ENCODE measurements at places on chromosomes 12 and 14.

GRCh38 chr12:77352946-77353345 is 287.6 kb upstream of the E2F7 start:
- no peak for DNase-seq

GRCh38 chr14:71309756-71310155 is 402.5 kb downstream of the PCNX1 start:
- no peak for DNase-seq

DNA sequence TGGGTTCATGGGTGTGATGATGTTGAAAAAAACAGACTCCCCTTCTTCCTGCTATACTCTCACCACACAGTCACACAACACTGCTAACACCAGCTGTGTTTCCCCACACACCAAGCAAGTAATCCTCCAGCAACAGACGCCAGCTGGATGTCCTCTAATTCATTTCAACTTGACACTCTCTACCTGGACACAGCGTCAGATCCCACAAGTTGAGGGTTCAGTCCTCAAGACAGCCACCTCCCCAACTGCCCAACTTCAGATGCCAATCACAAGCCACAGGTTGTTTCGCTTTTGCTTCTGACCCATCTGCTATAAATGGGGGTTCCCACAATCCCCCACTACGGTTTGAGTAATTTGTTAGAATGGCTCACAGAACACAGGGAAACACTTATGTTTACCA is 49.3 kb downstream of the TMEM30B start:
- DNase-seq: no peak

- no peak for DNase-seq
Observed at GRCh38 chr12:100279607-100280244, 12.7 kb downstream of the SCYL2 start.

DNA sequence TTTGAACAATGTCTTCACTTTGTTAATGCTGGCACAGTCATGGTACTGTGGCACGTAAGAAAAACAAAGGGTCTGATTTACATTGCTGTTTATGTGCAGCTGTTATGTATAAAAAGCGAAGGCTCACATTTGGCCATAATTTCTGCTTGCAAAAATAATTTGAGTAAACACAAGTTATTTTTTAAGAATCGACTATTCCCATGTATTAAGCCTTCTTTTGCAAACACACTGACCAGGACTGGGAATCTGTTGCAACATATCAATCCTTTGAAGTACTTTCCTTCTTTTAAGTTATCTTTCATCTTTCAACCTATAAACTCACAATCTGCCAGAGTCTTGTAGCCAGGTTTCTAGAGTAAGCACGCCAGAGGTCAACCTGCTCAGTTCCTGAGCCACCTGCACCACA is 145.4 kb upstream of the BMP4 start:
- DNase-seq: no peak

GRCh38 chr14:77582511-77582910 is 33.9 kb downstream of the SPTLC2 start:
- DNase-seq: no peak

DNA sequence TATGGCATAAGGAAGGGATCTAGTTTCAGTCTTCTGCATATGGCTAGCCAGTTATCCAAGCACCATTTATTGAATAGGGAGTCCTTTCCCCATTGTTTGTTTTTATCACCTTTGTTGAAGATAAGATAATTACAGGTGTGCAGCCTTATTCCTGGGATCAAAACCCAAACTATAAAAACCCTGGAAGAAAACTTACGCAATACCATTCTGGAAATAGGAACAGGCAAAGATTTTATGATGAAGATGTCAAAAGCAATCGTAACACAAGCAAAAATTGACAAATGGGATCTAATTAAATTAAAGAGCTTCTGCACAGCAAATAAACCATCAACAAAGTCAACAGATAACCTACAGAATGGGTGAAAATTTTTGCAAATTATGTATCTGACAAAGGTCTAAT is 128.5 kb upstream of the DCN start:
- DNase-seq: no peak

GRCh38 chr14:47120645-47121044 is 469.1 kb upstream of the RPL10L start:
- no peak for DNase-seq

GRCh38 chr14:105472486-105472991 is 2.1 kb upstream of the CRIP2 start:
- DNase-seq: no peak

DNA sequence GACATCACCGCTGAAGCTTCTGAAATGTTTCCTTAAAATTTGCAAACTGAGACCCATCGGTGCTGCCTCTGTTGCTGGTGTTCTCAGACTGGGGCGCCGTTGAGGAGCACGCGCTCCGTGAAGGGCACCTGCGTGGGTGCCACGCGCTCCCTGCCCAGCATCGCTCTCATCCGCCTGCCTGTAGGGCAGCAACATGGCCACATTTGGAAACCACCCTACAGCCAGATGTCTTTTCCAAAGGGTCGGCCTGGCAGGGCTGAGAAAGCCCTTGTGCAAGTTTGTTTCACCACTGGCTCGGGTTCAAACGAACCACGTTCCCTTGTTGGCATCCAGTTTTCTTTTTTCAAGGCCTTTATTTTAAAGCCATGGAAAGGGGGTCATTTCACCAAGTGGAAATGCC is 13.9 kb downstream of the ADGRD1 start:
- no peak for DNase-seq

GRCh38 chr12:93536766-93537488 is 35.5 kb upstream of the SOCS2 start:
- DNase-seq: no peak

DNA sequence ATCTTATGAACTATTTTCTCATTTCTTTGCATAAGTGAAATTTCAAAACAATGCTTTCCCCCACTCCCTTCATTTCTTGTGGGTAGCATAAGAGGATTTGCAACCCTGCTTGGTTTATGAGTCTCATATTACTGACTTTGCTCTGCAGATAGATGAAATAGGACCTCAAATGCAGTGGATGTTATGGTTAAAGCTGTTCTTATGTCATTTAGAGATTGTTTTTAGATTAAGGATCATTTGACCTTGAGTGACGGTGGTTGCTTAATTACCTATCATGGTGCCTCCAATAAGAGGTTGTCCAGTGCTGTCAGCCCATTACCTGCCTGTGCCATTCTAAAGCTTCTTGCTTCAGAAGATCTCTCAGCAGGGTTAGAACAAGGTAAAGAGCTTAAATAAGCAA is 351.4 kb upstream of the ATP2B1 start:
- no peak for DNase-seq

- no peak for DNase-seq
Observed at GRCh38 chr14:76088771-76089571, 62.8 kb upstream of the GPATCH2L start.

DNA sequence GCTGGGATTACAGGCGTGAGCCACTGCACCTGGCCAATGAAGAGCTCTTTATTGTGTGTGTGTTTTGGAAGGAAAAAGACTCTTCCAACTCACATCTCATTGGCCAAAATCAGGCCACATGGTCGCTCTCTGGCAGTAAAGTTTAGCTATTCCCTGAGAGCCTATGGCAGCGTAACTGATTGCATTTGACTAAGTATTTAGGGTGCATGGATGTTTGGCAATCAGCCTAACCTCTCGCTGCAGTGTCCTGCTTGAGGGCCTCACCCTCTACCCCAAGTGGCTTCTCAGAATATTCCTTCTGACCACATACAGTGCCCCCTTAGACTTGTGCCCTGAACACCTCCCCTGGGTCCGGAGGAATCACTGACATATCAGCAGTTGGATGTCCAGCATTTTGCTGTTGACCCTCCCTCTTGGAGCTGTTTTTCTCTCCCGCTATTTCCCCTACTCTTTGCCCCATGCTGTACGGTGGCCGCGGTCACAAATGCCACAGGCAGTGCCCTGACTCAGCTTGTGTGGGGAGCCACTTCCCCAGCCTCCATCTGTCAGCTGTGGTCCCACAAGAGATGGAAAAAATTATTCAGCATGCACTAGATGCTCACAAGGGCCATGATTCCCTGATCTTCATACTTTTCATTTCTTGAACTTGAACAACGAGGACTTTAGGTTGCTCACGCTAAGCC is 9.5 kb downstream of the PHETA1 start:
- no peak for DNase-seq

GRCh38 chr12:24600551-24600950 is 348.4 kb downstream of the BCAT1 start:
- no peak for DNase-seq

DNA sequence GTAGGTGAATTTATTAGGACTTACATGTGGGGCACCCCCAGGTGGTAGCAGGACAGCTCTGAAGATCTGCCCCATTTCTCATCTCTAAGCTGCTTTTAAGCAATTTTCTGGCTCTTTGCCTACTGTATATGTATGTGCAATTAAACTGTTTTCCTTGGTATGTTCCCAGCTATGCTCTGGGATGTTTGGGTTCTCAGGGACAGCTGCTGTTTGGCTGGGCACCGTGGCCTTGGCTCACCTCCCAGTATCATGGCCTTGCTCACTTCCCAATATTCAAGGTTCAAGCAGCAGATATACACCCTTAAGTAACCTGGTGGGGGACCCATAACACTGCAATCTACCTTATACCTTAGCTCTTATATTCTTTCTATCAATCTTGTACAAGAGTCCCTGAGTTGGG is 53.7 kb upstream of the KITLG start:
- DNase-seq: no peak

DNA sequence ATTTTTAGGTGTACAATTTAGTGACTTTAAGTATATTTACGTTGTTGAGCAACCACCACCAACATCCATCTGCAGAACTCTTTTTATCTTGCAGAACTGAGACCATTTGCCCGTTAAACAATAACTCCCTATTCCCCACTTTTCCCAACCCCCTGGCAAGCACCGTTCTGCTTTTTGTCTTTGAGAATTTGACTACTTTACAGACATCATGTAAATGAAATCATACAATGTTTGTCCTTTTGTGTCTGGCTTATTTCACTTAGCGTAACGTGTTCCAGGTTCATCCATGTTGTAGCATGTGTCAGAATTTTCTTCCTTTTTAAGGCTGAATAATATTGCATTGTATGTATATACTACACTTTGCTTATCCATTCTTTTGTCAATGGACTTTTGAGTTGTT is 201.5 kb downstream of the DACT1 start:
- no peak for DNase-seq

- no peak for DNase-seq
Observed at GRCh38 chr14:92830902-92831301, 36.8 kb downstream of the GOLGA5 start.

DNA sequence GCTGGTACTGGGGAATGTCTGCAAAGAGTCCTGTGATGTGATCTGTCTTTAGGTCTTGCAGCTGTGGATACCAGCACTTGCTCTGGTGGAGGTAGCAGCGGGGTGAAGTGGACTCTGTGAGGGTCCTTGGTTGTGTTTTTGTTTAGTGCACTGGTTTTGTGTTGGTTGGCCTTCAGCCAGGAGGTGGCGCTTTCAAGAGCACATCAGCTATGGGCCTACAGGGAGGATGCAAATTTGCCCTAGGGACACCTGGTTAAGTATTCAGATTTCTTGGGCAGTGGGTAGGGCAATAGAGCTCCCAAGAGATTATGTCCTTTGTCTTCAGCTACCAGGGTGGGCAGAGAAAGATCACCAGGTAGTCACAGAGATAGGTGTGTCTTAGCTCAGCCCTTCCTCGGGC is 63.8 kb downstream of the PTGER2 start:
- DNase-seq: no peak

- no peak for DNase-seq
Observed at GRCh38 chr12:65470256-65470655, 191.8 kb downstream of the MSRB3 start.

All from HEK293T (cell line).